SK-N-SH (cell line): ENCODE measurements at places on chromosomes 2 and 18. TPM values are rescaled to one million over a fixed set of nuclear protein-coding genes. Genes with fewer than 3 reads are reported as not detected.

DNA sequence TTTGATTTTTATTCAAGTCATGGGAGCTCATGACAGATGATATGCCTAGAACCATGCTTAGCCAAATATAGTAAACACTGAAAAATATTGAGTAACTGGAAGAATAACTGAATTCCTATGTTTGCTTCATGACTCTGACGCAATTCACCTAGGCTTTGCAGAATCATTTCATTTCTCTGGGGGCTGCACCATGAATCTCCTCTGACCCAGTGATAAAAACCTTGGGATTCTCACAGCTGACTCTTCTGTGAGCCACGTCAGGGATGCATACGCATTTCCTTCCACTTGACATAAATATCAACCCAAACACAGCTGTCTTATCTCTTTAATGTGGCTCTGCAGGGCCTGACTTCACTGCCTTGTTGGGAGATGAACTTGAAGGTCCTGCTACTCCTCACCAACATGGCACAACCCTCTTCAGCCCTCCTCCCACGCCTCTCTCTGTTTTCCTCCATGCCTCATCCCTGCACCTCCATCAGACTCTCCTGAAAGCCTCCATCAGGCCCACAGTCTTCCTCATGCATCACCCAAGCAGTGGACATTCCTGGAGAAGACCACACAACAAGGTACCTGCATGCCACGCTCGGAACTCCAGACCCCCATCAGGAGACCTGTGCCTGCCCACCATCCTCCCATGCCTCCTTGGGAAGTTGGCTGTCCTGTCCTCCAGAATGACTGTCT lies 29.8 kb downstream of the COL6A3 start:
- DNase-seq: no peak

- no peak for DNase-seq
Measured at GRCh38 chr2:223001797-223002175, 50.2 kb upstream of the KCNE4 start.

DNA sequence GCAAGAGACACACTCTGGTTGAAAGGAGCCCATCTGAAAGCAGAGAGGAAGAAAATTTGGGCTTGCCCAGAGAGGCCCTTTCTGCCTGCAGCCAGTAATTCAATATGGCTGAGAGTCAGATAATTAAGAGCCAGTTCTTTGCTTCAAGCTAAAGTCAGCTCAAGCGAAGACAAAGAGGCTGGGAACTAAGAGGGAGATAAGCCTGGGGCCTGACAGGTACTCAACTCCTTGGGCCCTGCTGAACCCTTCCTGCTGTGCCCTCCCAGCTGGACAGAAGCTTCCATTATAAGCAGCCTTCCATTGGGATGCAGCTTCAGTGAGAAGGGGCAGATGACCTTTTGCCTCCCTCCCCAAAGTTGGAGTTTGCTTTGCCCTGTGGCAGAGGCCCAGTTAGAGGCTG lies 12.0 kb downstream of the FBXO41 start:
- DNase-seq: no peak

- DNase-seq: no peak
Measured at GRCh38 chr2:219743548-219743947, 116.1 kb downstream of the SLC4A3 start.

DNA sequence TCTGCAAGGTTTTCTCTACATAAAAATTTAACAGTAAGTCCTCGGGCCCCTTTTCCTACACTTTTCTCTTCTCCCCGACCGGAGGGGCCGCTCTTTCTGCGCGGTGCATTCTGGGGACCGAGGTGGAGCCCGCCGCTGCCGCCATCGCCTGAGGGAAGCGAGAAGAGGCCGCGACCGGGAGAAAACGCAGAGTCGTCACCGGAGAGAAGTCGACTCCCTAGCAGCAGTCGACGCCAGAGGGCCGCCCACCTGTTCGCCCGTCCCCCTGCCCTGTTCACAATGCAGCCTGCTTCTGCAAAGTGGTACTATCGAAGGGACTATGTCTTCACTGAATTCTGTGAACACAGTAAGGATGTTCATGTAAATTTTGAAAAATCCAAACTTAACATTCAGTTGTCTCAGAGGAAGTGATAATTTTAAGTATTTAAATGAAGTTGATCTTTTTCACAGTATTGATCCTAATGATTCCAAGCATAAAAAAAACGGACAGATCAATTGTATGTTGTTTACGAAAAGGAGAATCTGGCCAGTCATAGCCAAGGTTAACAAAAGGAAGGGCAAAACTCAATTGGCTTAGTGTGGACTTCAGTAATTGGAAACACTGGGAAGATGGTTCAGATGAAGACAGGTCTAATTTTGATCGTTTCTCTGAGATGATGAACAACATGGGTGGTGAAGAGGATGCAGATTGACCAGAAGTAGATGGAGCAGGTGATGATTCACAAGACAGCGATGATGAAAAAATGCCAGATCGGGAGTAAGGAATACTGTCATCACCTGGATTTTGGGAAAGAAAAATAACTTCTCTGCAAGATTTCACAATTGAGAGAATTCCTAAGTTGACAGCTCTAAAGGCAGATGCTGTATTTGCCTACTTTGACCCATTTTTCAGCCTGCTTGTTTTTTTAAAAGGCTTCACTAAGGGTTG lies 55.8 kb downstream of the ASXL2 start:
- peak; percentile 54 for DNase-seq

GRCh38 chr2:134249755-134250154 lies 4.1 kb upstream of the MGAT5 start:
- DNase-seq: no peak

- no peak for DNase-seq
Measured at GRCh38 chr2:212974692-212975091, 176.7 kb downstream of the IKZF2 start.

GRCh38 chr18:46652372-46652771 lies 4.6 kb downstream of the LOXHD1 start:
- DNase-seq: no peak

- DNase-seq: no peak
Measured at GRCh38 chr2:6826081-6826913, 39.4 kb downstream of the CMPK2 start.

DNA sequence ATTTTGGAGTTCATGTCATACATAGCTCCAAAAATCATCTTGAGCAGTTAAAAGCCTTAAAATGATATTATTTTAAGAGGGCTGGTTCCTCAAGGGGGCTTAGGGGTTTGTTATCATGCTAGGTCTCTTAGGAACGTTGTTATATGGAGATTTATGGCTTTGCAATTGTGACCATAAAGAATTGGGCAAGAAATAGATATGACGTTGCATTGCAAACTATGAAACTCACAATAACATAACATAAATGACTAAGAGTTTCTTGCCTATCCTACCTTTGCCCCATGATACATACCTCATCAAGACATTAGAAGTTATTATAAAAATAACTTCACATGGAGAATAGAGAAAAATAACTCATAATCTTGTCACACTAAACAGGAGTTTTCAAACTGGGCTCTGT lies 206.4 kb upstream of the SESTD1 start:
- DNase-seq: no peak

GRCh38 chr2:187157046-187157445 lies 291.0 kb downstream of the CALCRL start:
- DNase-seq: no peak

DNA sequence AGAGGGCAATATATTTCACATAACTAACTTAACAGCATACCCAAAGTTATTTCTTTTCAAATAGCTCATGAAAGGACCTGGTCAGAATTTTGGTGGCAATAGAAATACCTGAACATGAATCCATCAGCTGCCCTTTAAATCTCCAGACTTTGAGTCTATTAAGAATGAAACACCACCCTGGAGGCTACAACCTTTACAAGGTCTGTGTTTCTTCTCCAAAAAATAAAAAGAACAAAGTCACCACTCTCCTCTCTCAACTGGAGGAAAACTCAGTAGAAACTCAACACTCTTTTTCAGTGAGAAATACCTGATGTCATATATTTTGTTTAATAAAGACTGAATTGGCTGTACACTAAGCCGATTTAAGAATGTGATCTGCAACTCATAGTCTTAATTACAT lies 204.3 kb downstream of the AGPS start:
- DNase-seq: no peak

- no peak for DNase-seq
Measured at GRCh38 chr18:75204732-75205513, 4.0 kb downstream of the PTGR3 start.

DNA sequence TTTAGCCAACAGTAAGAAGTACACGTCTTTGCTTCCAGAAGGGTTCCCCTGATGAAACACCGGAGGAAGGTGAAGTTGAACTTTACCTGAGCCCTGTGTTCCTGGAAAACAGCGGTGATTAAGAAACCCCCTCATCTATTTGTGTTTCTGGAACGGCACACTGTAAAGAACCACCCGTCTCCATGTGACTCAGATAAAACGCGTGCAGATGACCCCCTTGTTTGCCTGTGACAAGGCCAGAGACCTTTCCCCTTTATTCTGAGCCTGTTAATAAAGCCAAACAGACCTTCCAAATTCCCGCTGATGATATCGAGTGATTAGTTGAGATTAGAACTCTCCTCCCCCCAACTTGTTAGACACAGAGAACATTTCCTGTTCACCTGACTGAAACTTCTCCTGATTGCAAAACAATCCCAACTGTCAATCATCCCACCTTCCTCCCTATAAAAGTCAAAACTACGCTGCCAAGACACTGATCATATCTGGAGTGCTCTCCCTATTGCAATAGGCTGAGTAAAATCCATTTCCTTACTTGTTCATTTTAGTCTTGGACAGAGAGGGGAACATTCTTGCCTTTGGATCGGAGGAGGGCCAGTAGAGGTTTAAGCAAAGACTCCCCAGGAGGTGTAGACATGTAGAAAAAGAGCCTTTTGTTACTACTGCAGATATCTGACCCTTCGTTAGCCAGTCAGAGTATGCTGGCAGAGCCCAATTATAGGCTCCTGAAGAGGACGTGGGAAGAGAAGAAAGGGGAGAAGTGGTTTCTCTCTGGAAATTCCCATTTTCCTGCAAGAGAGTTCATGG lies 914 bp upstream of the IWS1 start:
- peak; percentile 44 for DNase-seq

- DNase-seq: no peak
Measured at GRCh38 chr2:149064856-149065630, 26.5 kb downstream of the LYPD6B start.

- peak; percentile 51 for DNase-seq
Measured at GRCh38 chr18:7766817-7767216, 199.7 kb downstream of the PTPRM start.

- DNase-seq: no peak
Measured at GRCh38 chr2:228642861-228643260, 461.4 kb upstream of the SPHKAP start.

DNA sequence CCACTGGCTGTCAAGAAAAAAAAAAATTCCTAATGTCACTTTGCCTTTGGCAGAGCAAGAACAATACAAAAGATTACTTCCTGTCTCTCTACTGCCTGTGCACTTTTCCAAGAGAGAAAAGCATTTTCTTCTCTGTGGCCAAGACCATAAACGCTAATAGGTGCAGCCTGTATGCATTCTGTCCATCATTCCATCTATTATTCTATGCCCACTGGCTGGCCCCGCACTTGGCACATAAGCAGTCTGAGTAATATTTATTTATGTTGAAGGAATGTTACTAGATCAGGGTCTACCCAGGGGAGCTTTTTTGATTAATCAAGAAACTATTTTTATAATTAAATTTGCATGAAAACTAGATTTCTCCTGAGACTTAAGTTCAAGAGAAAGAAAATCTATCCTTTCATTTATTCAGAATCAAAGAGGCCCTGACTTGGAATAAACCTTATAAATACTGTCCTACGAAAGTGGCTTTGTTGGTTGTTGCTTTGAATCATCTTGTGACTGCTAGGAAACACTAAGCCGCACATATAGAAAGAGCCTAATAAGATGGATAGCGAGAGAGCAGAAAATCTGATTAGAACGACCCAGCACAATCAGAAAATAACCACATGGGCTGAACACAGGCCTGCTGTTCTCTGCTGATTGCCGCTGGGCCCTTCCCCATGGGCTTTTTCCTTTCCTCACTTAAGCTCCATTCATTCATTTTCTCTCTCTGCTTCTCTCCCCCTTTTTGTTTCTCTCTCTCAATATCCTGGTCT lies 59.4 kb downstream of the MMADHC start:
- peak; percentile 56 for DNase-seq

DNA sequence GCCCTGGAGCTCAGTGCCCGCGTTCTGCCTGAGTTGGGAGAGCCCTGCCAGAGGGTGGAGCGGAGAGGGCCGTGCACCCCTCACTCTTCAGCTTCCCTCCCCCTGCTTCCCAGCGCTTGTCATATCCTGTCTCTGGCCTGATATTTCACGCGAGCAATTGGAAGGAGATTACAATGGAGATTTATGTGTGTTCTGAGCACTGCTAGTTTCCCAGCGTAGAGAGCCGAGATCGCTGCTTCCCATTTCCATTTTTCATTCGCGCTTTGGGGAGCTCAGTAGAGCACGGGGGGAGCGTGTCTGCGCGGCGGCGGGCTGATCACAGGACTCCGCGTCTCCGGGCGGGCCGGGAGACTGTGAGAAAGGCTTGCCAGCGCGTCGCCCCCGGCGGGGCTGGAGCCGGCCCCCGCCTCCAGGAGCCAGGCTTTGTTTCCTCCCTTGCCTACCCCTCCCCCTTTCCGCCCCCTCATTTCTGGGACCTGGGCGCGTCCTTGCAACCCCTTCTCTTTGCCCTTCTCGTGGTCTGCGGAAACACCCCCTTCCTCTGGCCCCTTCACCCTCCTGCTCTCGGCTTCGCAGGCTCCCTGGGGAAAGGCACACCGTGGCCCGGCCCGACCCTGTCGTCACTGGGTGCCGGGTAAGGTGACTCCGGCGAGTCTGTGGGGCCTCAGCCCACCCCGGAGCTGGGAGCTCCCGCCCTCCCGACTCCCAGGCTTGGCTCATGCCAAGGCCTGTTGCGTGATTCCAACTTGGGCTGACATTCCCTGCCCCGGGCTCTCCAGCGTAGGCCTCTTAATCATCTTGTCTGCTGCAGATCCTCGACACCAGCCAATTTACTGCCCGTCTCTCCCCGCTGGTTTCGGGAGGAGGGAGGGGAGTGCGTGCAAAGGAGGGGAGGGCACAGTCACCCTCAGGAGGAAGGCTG lies 5.8 kb downstream of the DLX2 start:
- DNase-seq: peak; percentile 65

DNA sequence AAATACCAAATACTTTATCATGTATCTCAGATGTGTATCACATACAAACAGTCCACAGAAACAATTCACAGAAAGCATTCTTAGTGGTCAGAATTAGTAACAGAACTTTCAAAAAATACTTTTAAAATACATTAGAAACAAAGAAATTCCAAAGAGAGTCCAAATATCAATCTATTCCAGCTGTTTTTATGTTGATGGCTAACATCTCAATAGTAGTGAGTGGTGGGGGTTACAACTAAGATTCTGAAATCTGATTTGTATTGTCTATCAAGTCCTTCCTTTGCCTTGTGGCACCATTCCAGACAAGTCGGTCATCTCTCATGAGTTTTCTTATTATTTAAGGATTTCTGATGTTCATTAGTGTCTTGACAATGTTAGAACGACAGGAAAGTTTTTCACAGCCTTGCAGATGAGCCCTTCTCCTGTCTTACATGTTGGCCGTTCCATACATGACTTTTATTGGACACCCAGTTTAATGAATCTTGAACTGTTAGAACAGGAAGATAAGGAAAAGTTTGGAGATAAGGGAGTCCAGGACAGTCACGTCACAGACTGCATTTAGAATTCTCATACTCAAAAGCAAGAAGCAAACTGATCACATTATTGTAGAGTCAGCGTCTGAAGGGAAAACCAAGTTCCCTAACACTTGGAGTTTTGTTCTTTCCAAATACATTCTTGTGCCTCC lies 410.3 kb downstream of the PID1 start:
- DNase-seq: no peak

TMEM169 gene
- 0.30 and 0.47 TPM in 2 replicates for polyA plus RNA-seq

IL1B gene
- polyA plus RNA-seq: 0.25 and 0.60 TPM in 2 replicates

LRATD1 gene
- 0.84 and 0.89 TPM in 2 replicates for polyA plus RNA-seq

ALLC gene
- 0.08 TPM in 1 of 2 replicates, not detected in the other for polyA plus RNA-seq

COL4A3 gene
- not detected in 2 replicates for polyA plus RNA-seq

PLA2R1 gene
- polyA plus RNA-seq: not detected in 2 replicates

GPR45 gene
- not detected in 2 replicates for polyA plus RNA-seq

NEB gene
- 0.02 and 0.05 TPM in 2 replicates for polyA plus RNA-seq
